ENCODE measurements at places on chromosomes 16 and 17.
A peak's percentile ranks its signal among the peaks of the same experiment; 100 is the strongest.

- DNase-seq = no peak
These were observed 55.6 kb upstream of the MAP3K14 start for GRCh38 chr17:45372325-45372869.

DNA sequence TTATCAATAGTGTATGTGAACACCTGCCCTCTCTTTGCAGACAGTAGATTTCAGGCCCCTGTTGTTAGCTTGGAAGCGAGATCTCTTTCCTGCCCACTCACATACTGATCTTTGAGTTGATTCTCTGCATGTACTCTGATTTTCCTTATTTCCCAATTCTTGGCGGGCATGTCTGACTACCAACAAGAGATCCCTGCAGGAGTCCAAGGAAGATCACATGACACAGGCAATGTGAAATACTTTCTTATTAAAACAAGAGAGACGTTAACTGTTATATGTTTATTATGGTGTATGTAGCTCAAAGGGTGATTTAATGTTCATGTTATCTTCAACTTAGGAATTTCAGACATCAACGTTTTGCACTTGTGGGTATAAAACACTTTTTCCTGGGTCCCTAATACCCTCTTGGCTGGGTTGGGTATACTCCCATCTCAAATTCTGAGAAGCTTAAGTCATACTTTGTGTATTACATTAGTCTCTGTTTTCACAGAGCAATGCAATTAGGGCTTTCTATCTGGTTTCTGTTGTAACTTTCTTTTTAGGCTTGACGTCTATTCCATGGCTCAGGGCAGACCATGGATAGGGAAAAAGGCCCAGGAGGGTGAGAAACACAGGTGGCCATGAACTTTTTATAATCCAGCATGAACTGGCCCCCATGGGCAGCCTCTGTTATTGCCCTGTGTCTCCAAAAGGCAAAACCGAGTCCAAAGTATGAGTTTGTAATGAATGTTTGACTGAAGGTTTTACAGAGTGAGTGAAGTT lies 32.2 kb downstream of the HSD17B2 start:
- DNase-seq = no peak

- DNase-seq = peak; percentile 88
These were observed 36.8 kb downstream of the RPGRIP1L start for GRCh38 chr16:53666786-53667415.

DNA sequence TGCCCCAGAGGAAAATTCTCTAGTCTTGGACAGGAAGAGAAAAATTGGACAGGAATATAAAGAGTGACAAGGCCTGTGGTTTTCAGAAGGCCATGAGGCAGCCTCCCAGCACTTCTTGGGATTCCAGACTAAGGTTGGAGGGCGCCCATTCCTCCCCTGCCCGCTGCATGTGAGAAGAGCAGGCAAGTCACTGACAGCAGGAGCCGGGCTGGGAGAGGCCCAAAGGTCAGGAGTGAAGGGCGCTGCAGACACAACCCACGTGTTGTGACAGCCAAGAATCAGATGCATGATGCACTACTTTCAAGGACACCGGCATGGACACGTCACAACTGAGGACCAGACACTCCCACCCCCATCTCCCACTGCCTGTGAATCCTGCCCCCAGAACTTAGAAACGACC lies 256.7 kb downstream of the CBLN1 start:
- no peak for DNase-seq

- peak; percentile 73 for DNase-seq
These were observed 20.9 kb downstream of the FAM20A start for GRCh38 chr17:68580236-68580770.

DNA sequence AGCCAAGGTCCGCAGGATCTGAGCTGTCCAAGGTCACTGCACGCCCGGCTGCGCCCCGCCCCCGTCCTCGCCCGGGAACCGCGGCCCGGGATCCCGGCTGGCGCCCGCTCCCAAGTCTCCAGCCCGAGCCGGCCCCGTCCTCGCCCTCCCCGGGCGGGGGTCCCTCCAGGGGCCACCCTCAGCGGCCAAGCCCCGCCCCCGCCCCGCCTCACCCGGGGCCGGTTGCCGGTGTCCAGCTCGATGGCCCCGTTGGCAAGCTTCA lies 216 bp downstream of the VPS9D1 start:
- no peak for DNase-seq

DNA sequence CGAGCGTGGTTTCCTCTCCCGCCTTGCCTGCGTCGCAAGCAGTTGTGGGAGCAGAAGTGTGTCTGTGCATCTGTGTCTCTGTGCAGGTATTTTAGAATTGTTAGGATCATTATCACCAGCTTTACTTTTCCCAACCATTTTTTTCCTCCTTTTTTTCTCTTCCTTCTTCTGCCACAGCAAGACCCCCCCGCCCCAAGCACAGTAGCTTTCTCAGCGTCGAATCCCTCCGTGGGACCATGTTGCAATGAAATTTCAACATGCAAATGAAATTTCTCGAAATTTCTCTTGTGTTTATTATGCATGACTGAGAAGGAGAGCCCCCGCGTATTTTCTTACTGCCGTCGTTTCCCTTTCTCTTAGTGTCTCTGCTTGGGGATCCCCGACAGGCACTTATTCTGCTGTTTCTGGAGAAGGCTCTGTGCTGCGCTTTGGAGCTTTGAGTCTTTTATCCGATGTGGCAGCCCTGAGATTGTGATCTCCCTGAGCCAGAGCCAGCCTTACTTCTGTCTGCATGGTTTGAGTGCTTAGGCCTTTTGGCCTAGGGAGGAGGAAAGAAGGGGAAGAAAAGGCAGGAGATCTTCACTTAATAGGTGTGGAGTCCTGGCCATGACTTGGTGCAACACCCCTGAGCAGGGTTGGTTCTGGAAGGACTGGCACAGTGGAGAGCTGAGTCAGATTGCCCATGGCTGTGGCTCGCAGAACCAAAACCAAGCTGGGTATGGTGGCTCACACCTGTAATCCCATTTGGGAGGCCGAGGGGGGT lies 5.0 kb downstream of the ARMC7 start:
- DNase-seq = no peak

- no peak for DNase-seq
These were observed 12.7 kb downstream of the MSI2 start for GRCh38 chr17:57269052-57269451.

- no peak for DNase-seq
These were observed 8.2 kb upstream of the CSNK1D start for GRCh38 chr17:82281502-82282238.

- peak; percentile 21 for DNase-seq
These were observed 12.3 kb downstream of the PELP1 start for GRCh38 chr17:4691686-4692085.

DNA sequence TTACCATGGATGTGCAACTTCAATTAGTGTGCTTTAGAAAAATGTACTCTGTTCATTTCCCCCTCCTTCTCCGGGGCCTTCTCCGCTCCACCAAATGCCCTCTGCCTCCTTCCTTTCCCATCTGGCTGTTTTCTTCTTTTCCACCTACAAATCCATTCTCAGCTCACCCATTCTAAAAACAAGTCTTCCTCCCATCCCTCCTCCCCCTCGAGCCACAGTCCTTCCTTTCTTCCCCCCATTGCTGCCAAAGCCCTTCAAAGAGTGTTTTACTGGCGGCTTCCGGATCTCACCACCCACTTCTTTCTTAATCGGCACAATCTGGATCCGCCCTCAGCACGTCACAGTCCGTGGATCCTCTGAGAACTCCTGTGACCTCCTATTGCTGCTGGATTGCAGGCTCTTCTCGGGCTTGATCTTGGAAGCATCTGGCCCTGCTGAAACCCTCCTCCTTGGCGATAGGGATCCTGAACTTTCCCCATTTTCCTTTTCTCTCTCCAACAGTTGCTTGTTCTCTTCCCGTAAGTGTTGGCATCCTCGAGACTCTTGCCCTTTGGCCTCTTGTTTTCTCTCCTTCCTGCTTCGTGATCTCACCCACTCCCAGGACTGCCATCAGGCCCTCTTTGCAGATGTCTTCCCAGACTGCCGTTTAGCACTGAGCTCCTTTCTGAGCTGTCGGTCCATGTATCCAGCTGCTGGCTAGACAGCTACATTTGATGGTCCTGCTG lies 36.0 kb upstream of the FBXO47 start:
- DNase-seq = peak; percentile 53

DNA sequence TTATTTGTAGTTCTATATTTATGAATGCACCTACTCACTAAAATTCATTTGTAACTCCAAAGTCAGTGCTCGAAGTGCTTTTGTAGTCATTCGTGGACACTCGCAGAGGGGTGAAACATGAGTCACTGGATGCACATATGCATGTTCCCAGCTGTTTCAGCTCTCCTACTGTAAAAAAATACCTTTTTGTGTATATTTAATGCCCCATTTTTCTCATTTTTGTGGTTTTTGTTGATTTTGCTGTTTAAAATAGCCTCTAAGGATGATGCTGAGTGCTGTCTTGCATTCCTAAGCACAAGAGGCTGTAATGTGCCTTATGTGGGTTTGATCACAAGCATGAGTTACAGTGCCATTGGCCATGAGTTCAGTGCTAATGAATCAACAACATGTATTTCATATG lies 30.6 kb downstream of the CENPV start:
- DNase-seq = peak; percentile 83

DNA sequence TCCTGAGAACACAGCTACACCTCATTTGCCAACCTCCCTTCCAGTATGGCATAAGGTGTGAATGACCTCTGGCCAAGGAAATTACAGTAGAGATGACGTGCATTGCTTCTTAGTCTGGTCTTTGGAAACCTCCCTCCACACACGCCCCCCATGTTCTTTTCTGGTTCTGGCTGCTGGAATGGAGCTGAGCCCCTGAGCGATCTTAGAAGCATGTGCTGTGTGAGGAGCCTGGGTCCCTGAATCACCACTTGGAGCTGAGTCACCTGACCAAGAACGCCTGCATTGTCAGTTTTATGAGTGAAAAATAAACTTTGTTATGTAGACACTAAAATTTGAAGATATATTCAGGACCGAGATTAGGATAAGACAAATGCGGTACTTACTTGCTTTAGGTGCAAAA lies 51.4 kb downstream of the HS3ST3A1 start:
- DNase-seq = peak; percentile 63

GRCh38 chr17:142102-142661 lies 4.8 kb downstream of the SCGB1C2 start:
- peak; percentile 37 for DNase-seq

DNA sequence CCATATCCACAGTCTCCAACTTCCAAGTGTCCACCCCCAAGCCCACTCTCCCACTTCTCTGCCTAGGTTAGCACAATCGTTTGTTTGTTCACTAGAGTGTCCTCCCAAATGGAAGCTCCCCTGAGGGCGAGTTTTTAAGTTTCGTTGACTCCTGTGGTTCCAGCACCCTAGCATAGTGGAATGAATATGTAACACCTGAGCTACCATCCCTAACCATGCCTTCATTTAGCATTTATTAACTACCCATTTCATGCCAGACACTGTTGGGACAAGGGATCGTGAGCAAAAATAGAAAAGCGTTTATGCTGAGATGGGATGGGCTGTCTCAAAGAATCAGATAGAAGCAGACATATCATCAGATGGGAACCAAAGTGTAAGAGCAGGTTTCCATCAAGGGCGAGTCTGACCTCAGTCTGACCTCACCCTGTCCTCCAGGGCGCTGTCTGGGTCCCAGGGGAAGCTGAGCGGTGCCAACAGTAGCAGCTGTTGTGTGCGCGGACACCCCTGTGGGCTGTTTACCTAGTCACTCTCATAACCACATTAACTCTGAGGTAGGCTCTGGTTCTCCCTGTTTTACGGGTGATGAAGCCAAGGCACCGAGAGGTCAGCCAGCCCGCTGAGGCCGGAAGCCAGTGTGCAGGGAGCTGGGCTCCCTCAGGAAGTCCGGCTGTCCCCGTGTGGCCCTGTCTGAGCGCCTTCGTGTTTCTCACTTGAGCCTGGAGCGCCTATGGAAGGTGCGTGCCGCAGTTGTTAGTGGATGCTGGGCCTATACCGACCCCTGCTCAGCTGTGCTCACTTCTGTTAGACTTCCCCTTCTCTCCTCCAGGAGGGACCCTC lies 6.2 kb downstream of the CNP start:
- no peak for DNase-seq

DNA sequence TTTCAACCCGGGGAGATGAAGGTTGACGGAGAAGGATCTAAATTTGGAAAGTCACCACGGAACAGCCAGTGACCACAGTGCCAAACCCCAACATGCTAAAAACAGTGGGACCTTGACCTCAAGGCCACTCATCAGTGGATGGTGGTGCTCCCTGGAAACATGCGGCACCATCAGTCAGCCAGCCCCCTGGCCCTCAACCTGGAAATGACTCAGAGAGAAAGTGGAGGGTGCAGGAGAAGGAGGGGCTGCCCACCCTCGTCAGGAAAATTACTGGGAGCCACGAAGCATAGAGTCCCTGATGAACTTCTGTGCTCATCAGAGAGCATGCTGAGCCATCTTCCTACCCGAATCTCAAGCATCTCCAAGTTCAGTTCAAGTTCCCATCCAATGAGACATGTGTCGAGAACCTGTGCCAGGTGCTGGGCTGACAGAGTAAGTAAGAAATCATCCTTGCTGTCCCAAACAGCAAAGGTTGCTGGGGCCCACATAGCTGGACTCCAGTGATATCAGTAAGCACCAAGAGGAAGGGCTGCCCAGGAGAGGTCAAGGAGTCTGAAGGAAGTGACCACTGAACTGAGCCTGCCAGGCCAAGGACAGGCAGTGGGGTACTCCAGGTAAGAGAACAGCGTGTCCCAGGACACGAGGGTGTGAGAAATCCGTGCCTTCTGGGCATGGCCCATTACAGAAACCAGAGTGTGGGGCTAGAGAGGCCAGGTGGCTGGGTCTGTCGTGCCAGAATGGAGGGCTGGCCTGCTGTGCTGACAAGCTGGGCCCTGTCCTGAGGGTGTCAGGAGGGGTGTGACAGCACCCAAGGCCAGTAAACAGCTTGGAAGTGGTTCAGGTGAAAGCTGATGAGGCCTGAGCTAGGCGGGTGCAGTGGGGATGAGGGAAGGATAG lies 5.2 kb downstream of the PECAM1 start:
- DNase-seq = peak; percentile 82

All from fibroblast of skin of right quadriceps (primary cell).